NCI-H526 (cell line): ENCODE measurements at places on chromosomes 3 and 15.

DNA sequence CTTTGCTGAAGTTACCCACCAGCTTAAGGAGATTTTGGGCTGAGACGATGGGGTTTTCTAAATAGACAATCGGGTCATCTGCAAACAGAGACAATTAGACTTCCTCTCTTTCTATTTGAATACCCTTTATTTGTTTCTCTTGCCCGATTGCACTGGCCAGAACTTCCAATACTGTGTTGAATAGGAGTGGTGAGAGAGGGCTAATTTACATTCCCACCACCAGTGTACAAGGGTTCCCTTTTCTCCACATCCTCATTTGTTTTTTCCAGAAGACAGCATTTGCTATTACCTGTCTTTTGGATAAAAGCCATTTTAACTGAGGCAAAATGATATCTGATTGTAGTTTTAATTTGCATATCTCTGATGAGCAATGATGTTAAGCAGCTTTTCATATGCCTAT is 329.9 kb upstream of the TPRG1 start:
- peak; percentile 77 for DNase-seq

GRCh38 chr3:53726643-53727042 is 119.6 kb downstream of the CHDH start:
- DNase-seq = no peak

- DNase-seq = no peak
Observed at GRCh38 chr3:110814170-110815007, 257.2 kb upstream of the NECTIN3 start.

GRCh38 chr3:156180077-156180476 is 59.7 kb downstream of the KCNAB1 start:
- DNase-seq = no peak

DNA sequence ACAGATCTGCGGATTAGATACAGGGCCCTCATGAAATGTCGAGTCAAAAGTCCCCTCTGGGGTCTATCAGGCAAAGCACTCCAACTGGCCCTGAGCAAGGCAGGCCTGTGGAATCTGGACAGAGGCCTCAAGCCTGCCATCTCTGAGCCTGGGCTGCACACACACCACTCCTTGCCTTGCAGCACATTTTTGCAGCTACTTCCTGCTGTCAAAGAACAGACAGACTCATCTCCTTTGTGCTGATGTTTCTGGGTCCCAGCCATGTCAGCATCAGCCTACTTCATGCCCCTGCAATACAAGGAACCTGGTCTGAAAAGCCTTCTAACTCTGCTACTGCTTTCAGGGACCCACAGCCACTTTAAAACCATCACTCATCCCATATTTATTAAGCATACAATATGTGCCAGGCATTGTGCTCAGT is 60.6 kb upstream of the IL12A start:
- DNase-seq = no peak
